Bronchial epithelial cell (primary cell): ENCODE measurements at places on chromosomes 6 and 20.
A peak's percentile ranks its signal among the peaks of the same experiment; 100 is the strongest.

DNA sequence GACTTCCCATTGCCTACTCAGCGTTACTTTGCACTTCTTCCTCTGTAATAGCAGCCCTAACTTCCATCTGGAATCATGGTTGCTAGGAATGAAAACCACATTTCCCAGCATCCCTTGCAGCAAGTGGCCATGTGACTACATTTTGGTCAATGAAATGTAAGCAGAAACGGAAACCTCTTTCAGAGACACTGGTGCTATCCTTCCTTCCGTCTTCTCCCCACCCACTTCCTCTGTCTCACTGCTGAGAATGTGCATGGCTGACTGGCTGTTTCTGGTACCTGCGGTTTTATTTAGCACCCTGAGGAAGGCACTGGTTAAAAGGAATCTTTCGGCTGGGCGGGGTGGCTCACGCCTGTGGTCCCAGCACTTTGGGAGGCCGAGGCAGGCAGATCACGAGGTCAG is 107.4 kb downstream of the SCML4 start:
- no peak for DNase-seq

- DNase-seq, result no peak
Measured at GRCh38 chr6:163243083-163243482, 171.4 kb upstream of the QKI start.

GRCh38 chr6:14240411-14241166 is 123.0 kb downstream of the CD83 start:
- no peak for DNase-seq

GRCh38 chr6:53796451-53796780 is 1.6 kb downstream of the LRRC1 start:
- peak; percentile 63 for DNase-seq

DNA sequence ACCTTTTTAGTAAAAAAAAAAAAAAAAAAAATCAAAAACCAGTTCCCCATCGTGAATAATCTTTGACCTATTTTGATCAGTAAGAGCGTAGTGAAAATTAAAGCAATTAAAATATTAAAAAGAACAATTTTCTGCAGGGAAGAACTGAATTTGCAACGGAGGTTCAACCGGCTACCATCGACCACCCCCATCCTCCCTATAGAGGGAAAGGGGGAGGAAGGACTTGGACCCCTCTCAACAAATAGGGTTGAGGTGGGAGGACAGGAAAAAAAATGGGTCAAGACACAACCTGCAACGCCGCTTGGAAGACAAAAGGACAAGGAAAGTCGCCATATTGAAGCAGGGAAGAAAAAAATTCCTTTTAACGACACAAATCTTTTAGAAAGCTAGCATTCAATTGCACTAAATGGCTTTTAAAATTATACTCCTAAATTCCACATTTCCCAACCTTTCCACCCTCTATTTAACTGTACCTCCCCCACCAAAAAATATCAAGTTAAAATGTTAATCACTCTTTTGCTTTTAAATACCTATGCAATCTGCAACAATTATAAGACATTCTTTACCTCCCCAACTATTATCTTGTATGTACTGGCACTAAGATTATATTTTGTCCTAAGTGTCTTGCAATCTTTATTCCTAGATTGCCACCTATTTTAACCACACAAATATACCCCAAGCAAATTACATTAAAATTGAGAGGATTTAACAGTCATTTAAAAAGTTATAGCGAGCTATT is 1.7 kb downstream of the PPP1R10 start:
- DNase-seq, result peak; percentile 67

GRCh38 chr6:136751522-136751956 is 40.7 kb downstream of the MAP3K5 start:
- no peak for DNase-seq

DNA sequence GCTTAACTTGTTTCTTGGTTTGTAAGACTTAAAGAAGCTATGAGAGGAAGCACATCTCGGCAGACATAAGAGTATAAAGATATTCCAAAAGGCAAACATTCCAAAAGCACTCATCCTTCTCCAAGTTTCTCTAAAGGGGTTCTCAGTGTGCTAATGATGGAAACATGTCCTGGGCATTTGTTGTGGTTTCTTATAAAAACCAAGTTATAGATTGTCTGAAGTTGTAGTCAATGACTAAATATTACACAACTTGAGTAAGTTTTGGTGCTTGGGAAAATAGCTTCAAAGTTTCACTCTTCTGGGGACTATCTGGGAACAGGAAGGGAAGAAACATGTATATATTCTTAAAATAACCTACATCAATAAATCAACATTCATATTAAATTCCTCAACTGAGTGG is 128.3 kb upstream of the TBX18 start:
- peak; percentile 14 for DNase-seq

DNA sequence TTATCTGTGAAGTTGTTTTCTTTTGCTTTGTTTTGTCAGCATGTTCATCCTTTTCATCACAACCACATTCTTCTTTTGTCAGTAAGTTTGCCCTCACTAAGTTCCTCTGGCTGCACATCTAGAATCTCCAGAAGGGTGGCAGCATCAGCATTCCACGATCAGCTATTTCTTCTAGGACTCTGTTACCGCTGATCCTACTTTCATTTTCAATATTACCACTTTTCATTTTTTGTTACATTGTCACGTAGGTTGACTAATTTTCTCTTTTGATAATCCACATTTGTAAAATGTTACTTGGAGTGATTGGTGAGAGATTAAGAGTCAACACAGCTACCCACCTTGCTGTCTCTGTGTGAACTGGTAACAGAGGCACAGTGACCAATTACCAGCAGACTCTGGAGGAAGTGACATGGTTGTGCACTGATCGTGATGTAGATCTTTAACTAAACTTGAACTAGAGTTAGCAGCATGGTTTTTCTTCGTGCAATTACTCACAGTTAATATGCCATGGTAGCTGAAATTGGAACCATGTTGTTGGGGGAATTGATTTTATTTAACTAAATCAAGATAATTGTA is 307.9 kb upstream of the SLC35B3 start:
- DNase-seq, result no peak

- DNase-seq, result peak; percentile 24
Measured at GRCh38 chr6:11824986-11825385, 46.4 kb upstream of the ADTRP start.

GRCh38 chr6:135434991-135435390 is 62.5 kb downstream of the AHI1 start:
- no peak for DNase-seq

DNA sequence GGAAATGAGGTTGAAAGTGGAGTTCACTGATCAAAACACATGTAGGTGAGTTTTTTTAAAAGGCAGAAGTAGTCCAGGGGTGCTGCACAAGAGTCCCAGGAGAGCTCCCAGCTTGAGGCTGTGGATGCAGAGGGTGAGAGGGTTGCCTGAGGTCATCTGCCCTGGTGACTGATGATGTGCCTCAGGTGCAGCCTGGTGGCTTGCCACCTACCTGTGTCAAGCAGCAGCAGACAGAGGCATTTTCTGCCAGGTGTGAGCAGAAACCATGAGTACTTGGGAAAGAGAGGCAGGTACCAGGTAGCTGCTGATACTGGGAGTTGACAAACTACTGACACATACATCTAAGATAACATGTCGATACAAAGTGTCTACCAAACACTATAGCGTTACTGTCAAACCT is 92.5 kb downstream of the SCP2D1 start:
- no peak for DNase-seq

GRCh38 chr20:47501482-47502270 is at the start of gene NCOA3:
TSS of gene NCOA3 (plus strand) at chr20:47501887. CDS start at chr20:47622248, 120,361 bp downstream.
- peak; percentile 76 for DNase-seq

DNA sequence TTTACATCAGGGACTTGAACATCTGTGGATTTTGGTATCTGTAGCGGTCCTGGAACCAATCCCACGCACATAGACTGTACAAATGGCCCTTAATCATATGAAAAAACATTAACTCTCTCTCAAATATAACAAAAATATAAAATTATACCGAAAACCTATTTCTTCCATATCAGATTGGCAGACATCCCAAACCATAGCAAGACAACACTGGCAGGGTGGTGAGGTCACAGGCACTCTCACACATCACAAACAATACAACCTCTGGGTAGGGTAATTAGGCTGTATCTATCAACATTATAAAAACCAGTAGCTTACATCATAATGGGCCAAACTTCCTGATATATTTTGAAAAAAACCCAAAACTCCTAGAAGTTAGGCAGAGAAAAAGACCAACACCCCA is 40.9 kb downstream of the OVOL2 start:
- no peak for DNase-seq

- DNase-seq, result no peak
Measured at GRCh38 chr20:10532361-10532760, 97.3 kb downstream of the SLX4IP start.

DNA sequence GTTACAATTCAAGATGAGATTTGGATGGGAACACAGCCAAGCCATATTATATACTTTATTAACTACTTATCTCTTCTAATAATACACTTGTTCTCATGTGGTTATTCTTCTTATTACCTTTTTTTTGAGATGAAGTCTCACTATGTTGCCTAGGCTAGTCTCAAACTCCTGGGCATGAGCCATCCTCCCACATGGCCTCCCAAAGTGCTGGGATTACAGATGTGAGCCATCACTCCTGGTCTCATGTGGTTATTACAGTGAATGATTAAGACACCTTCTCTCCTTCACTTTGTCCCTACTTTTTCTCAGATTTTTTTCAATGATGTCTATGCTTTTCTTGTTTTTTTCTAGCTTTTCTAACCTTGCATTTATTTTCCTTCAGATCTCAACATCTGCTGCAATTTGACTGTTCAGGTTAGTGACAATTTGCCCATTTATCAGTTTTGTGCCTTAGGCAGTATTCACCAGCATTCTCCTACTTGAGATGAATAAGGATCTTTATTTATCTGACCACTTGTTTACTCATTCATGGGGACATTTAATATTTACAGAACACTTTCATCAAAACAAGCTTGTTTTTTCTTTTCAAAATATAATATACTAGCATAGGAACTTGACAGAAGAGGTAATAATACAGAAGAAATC is 105.7 kb downstream of the SLC16A10 start:
- DNase-seq, result no peak

DNA sequence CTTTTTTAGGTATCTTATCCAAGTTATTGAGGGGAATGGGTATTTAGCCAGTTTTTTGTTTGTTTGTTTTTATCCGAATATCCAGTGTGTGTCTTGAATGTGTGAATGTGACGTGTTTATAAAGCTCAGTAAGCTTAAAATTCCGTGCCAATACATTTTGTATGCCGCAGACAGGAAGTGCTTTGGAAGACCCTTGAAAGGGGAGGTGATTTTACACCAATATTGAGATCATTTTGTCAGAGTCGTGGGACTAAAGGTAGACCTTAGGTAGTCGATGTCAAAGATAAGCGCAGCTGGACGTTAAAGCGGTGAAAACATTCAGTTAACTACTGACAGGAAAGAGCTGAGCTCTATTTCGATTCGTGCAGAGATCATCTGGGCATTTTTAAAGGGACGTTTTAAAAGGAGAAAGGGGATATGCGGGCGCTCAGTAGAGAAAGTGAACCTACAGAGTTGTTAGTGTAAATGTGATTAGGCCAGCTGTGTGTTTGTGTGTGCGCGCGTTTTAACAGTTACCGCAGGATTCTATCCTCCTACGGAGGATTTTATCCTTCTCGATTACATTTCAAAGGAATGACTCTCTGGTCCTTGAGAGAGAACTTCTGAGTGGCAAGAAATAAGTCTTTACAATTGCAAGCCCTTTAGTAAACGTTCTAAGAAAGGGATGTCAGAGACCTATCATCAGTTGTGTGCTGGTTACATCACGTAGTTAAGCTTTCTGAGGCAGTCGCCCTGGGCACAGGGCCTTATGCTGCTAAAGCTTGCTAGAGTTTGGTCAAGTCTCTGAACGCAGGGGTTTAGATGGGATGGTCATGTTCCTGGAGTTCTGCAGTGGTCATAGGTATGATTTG is 625 bp upstream of the ECHDC1 start:
- DNase-seq, result peak; percentile 38

DNA sequence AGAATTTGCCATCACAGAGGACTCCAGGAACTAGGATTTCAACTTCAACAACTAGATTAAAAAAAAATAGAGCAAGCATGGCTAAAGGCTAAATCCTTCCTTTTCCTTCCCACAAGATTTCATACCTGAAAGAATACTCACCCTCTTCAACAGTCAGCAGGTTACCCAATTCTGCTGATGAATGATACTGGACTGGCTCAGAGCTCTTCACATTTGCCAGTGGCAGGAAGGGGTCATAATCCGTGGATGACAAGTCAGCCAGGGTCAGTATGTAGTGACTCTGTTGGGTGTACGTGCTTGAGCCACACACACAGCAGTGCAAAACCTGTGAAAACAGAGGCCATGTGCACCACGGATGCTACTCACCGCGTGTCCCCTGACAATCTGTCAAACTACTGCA is 152.9 kb downstream of the INSM1 start:
- peak; percentile 96 for DNase-seq

GRCh38 chr6:105359419-105360370 is 43.2 kb downstream of the PREP start:
- DNase-seq, result peak; percentile 94
